ENCODE measurements at places on chromosomes 3 and 15.

DNA sequence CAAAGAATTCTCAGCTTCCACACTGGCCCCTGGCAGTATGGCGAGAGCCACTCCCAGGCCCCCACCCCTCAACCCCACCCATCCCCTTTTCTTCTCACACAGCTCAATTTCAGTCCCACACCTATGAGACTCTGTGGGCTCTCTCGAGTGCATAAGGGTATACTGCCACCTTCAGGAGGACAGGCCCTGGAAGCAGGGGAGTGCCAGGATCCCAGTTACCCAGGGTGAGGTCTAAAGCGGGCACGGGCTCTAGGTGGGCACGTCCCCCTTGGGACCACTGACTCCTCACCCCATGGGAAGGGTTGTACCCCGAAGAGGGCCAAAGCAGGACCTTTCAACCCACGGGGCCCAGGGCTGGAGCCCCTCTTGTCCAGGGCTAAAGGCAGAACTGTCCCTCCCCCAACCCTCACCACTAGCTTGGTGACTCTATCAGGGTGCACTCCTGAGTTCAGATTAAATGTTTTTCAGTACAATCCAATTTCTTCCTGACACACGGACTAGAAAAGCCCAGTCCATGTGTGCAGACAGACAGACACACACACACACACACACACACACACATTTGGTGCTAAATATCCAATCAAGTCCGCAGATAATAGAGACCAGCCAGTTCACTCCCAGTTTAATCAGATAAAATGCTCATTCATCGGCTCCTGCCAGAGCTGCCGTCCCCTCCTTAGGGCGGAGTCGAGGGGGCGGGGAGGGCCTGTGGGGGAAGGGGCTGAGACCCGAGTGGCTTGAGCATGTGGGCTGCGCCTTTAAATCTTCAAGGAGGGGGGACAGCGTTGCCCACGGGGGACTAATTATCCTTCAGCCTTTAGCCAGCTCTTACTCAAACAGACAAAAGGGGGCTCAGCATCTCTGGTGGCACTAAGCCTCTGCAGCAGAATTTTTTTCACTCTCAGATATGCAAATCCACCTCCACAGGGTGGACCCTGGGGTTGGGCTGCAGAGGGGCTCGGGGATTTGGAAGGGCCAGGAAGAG is 59.3 kb downstream of the CYP11A1 start:
- peak; percentile 81 for DNase-seq

DNA sequence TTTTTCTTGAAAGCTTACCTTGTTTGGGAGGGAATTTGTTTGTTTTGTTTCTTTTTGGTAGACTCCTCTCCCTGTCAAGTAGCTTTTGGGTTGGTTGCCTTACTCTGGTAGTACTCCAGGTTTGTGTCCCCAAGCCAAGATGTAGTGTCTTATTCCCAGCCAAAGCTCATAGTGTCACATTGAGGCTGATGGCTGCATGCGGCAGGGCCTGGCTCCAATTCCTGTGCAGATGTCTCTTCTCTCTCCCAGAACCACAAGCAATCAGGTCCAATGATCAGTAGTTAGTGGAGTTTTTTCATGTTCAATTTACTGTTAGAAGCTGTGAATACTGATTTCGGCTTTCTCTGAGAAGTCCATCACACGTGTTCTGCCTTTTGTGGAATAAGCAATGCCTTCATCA is 221.1 kb upstream of the THBS1 start:
- no peak for DNase-seq

DNA sequence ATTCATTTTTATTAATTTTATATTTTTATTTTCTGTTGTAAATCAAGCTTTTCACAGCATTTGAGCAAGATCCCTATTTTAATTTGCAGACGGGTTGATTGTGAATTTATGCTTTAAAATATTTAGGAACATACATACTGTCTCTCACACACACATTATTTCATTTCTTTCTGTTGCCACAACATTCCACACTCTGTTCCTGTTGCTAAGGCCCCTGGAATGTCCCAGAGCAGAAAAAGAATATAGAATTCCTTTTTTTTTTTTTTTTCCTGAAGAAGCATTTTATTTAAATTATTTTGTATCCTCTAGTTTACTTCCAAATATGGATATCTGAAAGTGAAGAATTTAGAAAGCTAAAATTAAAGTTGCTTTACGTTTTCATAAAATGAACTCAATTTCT is 36.8 kb upstream of the SCAANT1 start:
- DNase-seq: no peak

- no peak for DNase-seq
Measured at GRCh38 chr3:131526801-131527347, 24.1 kb upstream of the MRPL3 start.

GRCh38 chr15:58179206-58179605 is 41.0 kb downstream of the AQP9 start:
- DNase-seq: no peak

- DNase-seq: peak; percentile 55
Measured at GRCh38 chr3:19149368-19149767, 1.1 kb downstream of the KCNH8 start.

DNA sequence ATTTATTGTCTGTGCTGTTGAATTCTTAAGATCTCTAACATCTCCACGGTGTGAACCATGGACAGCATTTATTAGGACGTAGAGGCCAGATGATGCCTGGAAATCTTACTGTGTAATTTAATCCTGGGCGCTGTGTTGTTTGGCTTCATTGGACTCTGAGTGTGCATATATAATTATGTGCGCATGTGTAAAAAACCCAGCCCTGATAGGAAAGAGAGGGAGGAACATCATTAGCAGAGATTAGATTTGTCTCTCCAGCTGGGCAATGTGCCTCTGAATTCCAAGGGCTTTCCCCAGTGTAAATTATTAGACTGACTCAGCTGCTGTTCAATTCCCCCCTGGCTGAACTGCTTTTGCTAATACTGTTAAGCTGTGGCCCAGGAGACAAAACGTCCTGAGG is 39.6 kb downstream of the MAP3K13 start:
- DNase-seq: peak; percentile 84

DNA sequence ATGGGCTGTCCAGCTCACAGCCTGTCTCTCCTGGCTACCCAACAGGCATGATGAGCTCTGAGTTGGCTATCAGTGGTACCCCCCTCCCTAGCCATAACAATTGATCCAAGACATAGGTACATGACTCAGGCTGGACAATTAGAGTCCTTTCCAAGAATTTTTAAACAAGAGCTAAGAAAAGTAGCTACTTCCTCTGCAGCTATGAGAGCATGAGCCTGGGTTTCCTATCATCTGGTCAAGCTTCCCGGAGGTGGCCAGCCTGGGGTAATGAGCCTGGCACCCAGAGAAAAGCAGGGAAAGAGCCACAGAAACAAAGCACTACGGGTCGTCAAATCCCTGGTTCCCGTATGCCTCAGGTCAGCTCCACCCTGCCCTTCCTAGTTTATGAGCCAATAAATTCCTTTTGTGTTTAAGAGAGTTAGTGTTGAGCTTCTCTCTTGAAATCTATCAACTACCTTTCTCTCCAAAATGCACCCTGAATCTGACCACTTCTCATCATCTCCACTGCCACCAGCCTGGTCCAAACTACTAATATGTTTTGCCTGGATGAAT is 2.3 kb upstream of the SLC51B start:
- DNase-seq: no peak

GRCh38 chr3:111676211-111677006 is 81.3 kb upstream of the ZBED2 start:
- DNase-seq: no peak

DNA sequence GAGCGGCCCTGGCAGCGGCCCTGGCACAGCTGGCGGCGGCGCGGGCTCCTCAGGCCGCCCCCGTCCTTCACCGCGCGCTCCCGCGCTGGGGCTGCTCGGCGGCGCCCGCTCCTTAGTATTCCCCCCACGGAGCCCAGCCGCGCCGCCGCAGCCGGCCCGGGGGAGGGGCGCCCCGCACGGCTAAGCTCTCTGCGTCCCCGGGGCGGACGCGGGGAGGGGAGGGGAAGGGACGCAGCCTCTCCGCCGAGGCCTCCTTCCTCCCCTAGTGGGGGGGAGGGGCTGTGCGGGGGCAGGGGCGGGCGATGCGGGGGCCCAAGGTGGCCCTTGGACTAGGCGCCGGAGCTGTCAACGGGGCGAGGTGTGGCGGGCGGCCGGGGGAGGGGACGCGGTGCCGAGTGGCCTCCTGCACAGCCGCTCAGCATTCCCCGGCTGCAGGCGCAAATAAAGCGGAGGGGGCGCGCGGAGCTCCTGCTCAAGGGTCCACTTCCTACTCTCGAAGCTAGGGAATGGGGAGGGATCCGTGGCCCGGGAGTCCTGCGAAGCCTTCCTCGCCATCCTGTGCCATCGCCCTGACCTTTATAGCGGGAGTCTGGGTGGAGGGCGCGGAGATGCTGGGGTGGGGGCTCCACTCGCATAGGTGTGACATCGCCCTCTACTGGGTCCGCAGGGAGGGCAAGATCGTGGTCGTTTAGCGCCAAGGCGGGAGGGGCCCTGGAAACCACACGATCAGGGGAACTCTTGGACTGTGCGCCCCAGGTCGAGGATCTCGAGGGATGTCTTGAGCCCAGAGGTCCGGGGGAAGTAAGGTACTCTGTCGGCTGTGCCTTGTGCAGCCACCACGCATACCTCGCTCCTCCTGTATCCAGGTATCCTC is 22.2 kb downstream of the EPHB3 start:
- DNase-seq: no peak

DNA sequence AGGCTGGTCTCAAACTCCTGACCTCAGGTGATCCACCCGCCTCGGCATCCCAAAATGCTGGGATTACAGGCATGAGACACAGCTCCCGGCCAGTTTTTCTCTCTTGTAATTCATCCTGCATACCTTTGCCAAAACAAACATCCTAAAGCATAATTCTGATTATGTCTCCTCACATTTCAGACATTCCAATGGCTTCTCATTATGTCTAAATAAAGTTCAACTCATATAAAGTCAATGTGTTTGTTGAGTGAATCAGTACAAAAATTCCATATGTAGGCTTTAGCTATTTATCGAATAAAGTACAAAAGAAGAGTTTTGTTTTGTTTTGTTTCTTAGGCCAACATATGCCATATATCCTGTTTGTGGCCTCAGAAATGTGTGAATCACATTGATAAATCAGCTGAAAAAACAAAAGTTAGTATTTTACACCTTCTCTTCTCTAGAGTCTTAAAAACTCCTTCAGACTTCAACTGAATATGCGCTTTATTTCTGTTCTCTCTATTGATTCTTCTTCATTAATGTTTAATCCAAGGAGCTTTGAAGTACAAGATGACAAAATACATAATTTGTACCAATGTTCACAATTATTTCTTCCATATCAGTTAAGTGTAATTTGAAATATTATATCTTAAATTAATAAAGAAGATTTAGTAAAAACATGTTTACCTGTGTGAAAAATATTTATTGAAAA is 165.8 kb downstream of the MECOM start:
- DNase-seq: no peak

GRCh38 chr3:179615458-179616173 is 11.0 kb downstream of the NDUFB5 start:
- DNase-seq: no peak

DNA sequence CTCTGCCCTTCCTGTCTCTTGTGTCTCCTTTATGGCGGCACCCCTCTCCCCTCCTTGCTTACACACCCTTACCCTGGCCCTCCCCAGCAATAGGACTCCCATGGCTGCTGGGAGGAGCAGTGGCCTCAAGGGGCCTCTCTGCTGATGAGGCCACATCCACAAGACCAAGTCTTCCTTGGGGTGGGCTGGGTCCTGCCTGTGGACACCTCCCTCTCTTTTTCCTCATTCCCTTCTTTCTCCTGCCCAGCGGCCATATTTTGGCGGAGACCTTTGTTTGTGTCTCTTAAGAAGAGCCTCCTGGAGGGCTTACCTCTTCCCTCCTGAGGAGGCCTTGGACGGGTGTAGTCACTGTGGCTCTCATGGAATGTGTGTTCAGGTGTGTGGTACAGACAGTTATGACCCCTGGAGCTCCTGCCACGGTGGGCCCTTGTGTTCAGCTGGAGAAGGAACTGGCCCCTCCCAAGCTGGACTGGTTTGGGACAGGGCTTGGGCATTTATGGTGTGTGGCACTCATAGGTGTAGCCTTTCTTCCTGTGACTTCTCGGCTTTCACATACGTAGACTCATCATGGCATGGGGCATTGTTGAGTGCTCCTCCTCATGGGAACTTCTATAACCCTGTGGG is 56.6 kb upstream of the APEH start:
- no peak for DNase-seq

DNA sequence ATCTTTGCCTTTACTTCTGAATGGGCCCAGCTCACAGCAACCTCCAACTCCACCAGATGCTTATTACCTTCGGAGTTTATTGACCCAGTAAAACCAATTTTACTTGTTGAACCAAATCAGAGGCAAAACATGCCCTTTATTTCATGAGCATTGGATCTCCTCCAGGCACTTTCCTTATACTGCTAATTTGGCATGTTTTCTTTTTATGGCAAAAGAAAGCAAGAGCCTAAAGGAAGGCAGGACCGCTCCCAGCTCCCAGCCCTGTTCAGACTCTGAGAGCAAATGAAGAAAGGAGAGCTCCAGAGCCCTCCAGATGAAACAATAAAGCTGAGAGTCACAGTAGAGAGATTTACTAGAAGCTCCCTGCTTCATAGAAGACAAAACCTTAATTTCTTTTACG is 81.5 kb upstream of the NR2E3 start:
- no peak for DNase-seq

- no peak for DNase-seq
Measured at GRCh38 chr3:193452338-193452737, 73.8 kb upstream of the ATP13A5 start.

DNA sequence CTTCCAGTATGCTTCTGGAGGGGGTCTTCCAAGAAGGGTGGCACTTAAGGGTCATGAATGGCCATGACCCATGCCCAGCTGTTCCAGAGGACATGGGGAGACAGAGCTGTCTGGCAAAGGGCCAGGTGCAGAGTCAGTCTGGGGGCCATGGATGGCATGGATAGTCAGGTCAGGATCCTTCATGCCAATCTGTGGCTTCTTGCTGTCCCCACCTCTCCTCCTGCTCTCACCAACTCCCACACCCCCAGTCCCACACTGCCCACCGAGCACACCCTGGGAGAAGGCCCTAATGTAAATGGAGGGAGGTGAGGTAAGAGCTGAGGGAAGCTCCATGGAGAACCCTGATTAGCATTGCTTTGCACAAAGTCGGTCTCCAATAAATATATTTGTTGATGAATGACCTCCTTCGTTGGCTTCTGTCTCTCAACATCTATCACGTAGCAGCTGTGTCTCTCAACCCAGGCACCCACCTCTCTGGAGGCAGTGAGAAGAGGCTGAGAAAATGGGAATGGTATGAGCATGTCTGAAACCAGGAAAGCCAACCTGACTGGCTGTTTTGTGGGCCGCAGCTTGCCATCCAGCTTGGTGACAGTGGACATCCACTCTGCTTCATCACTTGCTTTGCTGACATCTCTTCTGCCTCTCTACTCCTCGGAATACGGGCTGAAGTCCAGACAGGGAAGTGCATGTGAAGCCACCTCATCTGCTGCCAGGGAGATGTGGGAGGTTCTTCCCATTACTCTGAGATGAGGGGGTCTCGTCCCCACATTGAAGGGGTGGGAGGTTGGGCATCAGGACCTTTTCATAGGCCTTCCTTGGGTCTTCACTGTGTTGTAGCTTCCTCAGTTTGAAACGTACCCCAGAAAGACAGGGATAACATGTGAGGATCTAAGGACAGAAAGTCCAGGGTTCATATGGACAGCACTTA is 37.7 kb upstream of the RAB6B start:
- DNase-seq: no peak

DNA sequence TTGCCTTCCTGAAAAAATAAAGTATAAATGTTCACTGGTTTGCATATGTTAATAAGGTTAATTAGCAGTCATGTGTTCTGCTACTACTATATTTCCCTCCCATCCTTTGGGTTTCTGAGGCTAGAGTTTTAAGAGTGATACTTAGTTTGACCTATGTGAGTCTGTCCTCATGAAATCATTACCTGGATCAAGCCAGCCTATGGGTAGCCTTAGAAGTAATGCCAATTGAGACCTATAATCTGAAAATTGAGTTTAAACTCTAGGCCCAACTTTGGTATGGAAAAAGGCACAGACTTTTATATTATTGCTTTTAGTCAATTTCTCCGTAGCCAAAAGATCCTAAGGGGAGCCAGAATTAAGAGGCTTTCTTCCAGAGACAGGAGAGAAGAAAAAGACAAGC is 18.4 kb upstream of the SOX2 start:
- DNase-seq: no peak
